ENCODE measurements at places on chromosomes 5 and 9.

GRCh38 chr9:88685966-88686365 is 151.0 kb downstream of the NXNL2 start:
- no peak for DNase-seq

- DNase-seq = no peak
Observed at GRCh38 chr9:13450723-13451122, 171.2 kb upstream of the MPDZ start.

GRCh38 chr9:126440940-126441339 is 114.3 kb downstream of the MVB12B start:
- no peak for DNase-seq

GRCh38 chr9:136011376-136011702 is 50.2 kb upstream of the UBAC1 start:
- DNase-seq = no peak

DNA sequence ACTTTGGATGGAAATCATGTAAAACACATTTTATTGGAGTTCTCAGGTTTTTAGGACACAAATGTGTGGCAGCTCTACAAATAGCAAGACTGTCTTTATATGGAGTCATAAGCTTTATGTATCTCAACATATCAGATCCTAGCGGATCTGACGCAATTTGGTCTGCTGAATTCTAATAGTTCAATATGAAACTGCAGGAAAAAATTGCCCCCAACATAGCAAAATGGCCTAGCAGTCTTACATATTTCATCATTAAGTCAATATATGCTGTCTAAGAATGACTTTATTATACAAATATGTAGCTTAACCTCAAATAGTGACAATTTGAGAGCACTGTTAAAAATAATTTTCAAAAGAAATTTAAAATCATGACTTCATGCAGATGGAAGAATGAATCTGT is 244.3 kb downstream of the TAF11L14 start:
- no peak for DNase-seq

DNA sequence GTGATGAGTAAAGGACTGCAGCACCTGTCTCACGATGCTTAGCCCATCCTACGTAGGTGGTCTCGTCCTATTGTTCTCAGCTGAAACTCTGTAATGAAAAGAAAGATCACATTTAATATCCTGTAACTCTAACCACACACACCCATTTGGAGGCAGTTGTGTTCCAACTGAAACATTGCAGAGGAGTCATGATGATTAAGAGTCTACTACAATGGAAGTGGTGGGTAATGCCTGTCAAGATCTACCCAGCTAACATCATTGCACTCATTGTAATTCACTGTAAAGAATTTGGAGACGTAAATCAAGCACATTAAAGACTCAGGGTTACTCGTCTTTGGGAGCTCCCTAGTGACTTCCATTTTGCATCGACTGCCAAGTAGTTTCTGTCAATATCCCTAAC is 106.0 kb upstream of the PTPN3 start:
- DNase-seq = no peak

GRCh38 chr9:134174073-134174449 is 9.7 kb upstream of the RNU6ATAC start:
- DNase-seq = no peak

- no peak for DNase-seq
Observed at GRCh38 chr9:76868897-76869296, 37.0 kb downstream of the PRUNE2 start.

- DNase-seq = no peak
Observed at GRCh38 chr5:173642191-173642816, 25.9 kb upstream of the BOD1 start.

DNA sequence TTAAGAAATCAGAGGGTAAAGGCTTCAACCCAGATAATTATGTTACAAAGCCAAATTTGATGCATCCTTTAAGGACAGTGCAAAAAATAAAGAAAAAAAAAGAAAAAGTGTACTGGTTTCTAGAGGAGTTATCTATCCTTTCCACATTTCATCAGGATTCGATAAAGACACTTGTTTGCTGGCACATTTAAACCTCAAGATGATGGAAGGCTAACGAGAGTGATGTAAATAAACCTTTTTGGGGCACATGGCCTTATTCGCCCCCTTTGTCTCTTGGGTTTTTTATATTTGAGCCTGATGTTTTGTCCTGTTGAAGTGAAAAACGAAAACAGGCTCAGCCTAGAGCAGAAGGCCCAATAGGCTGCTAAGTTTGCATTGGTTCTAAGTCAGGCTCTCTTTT is 416.5 kb downstream of the TAF11L14 start:
- no peak for DNase-seq

DNA sequence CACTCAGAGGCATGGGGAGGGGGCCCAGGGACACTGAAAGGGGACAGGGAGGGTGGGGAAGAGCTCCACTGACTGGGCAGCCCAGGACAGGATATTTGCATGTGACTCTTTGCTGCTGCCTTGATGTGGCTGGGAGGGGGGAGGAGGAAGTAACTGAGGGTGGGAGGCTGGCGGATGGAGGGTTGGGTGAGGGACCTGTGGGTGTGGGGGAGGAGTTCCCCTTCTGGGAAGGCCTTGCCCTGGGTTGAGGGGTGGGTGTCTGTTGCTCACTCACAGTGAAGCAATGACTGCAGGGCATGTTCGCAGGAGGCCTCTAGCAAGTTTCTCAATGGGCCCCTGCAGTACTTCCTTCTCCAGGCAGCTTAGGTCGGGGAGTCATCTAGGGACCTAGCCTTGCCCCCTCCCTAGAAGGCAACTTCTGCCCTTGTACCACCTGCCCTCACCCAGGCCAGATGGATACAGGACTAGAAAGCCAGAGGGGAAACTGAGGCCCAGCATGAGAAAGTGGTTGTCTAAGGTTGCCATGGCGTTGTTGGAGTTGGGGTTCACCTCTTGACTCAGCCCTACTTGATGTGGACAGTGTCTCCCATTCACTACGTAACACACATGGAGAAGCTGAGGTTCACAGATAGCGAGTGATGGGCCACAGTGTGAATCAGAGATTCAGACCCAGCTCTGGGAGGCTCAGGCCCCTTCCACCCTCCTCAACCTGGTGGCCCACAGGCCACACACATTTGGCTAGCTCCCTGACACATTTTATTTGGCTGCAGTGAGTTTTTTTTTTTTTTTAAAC is 3.0 kb downstream of the GRK6 start:
- peak; percentile 95 for DNase-seq

GRCh38 chr5:137737349-137738131 is 1.7 kb upstream of the KLHL3 start:
- DNase-seq = no peak
